Foreskin keratinocyte (primary cell): ENCODE measurements at places on chromosomes 7 and 10. TPM values are rescaled to one million over a fixed set of nuclear protein-coding genes. Genes with fewer than 3 reads are reported as not detected.

DNA sequence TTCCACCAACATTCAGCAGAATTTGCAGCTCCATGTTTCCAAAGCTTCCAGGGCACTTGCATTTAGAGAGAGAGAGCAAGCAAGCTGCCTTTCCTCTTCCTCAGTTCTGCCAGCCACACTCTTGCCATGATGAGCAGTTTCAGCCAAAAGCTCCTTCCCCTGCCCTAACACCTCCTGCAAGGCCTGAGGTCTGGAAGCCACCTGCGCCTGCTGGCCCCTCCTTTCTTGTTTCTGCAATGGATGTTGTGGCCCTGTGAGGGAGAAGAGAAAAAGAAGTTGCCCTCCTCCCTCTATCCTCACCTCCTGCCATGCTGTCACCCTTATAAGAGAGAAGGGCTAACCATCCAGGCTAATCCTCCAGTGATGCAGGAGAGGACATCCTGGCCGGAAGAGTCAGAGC is 48.7 kb downstream of the IKZF1 start:
- DNase-seq: no peak

DNA sequence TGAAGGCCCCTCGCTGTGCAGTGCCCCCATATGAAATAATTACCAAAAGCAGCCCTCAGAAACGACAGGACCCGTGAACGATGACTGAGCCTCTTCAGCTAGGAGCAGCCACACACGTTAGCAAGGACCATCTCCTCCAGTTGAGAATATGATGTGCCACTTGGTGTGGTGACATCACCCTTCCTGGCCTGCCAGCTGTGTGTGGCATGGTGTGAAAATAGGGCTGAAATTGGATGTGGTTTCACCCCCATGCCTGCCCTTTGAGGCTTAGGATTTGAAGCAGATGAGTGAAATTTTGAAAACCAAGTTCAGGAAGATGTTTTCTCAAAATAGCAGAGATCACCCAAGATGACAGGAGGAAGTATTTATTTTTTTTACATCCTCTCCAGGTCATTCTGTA is 49.1 kb upstream of the BTBD16 start:
- no peak for DNase-seq

- DNase-seq: no peak
Measured at GRCh38 chr10:31120392-31120791, 88.7 kb upstream of the ZNF438 start.

DNA sequence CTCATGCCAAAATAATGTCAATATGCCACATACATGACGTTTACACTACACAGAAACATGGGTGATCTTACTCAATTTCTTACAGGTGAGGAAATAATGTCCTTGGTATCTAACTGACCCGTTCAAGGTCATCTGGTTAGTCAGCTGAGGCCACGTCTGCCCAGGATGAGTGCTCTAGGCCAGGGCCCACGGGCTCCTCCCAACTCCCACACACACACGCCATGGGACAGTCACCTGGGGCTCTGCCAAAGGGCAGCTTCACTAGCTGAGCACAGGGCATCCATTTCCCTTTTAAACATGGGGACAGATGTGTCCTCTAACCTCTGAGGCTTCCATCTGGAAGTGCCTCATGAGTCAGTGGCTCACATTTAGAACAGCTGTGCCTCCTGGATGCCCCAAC is 123.9 kb downstream of the TNS3 start:
- DNase-seq: no peak

- no peak for DNase-seq
Measured at GRCh38 chr7:156638443-156639077, 2.0 kb upstream of the RNF32 start.

- DNase-seq: peak; percentile 25
Measured at GRCh38 chr7:92460109-92460508, 12.8 kb downstream of the GATAD1 start.

DNA sequence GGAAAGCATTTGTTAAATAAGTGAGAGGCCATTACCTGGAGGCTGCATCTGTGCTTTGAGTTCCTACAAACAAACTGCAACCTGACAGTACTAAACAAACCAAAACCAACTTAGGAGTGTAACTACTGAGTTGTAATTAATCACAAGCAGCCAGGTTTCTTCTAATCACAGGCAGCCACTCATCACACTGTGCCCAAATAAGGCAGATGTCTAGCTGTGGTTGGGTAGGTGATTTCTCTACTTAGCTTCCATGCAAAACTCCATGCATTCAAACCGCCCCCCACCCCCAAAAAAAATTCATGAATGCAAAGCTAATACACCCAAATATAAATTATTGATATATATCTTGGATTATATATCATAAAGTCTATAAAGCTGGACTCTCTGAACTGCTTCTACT is 461.1 kb downstream of the ARL4A start:
- no peak for DNase-seq

DNA sequence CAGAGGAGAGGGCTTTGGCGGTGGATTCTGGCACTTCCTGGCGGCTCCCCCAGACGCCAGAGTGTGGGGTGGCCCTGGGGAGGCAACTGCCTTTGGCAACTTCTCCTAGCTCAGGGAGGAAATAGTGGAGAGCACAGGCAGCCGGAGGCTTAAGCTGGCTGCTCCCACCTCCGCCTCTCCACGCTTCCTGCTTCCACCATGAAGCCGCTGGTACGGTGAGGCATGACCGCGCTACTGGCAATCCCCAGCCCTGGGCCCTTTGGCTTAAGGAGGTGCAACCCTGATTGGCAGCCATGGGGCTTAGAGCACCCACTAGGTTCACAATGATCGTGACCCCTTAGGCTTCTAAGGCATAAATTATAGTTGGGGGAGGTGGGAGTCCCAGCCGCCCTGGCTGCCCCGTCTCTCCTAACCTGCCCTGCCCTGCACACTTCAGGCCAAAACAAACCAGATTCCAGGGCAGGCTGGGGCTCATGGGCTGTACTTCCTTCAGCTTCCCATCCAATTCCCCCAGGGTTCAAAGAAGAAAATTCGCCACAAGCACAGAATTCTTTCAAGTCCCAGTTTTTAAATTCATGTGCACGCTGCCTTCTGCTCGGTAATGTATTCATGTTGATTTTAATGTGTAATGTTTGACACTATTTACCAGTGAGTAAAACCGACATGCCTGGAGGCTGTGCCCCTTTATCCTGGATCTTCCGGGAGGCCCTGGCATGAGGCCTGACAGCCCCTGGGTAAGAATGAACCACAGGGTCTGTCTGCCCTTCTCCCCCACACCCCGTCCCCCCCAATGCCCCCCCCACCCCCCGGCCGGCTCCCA is 90.7 kb upstream of the LRRC4 start:
- no peak for DNase-seq

DNA sequence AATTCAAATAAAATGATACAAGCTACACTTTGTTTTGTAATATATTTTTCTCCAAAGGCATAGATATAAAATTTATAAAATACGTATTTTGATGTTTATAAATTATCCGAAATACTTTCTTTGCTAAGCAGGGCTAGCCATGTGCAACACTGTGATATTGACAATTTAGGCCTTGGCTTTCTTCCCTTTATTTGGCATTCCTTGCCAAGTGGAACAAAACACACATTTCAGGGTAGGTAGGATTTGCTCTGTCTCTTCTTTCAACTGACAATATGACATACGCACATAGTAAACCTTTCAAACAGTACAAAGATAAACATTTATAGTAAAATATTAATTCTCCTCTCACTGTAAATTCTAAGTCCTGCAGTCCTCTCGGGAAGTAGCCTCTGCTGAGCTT is 103.3 kb upstream of the POT1 start:
- DNase-seq: no peak

GRCh38 chr10:74133923-74134820 is 16.5 kb downstream of the AP3M1 start:
- no peak for DNase-seq

GRCh38 chr10:113965077-113965476 is 78.6 kb upstream of the ADRB1 start:
- no peak for DNase-seq

DNA sequence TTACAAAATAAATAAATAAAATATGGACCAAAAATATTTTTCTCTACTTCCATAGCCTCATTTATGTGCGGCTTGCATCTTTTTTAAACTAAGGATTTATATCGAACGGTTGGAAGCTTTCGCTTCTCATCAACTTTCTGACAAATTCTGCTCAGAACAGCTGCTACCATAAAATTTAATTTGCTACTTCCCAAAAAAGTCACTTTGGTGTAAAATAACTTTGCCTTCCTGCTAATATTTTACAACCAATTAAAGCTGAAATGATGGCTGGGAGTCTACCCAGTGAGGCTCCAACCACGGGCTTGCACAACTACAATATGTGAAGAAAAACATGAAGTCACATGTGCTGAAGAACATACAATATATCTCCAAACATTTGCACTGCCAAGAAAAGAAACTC is 253.1 kb upstream of the NEBL start:
- DNase-seq: no peak

GRCh38 chr7:36227223-36227622 is 74.2 kb downstream of the EEPD1 start:
- no peak for DNase-seq

DNA sequence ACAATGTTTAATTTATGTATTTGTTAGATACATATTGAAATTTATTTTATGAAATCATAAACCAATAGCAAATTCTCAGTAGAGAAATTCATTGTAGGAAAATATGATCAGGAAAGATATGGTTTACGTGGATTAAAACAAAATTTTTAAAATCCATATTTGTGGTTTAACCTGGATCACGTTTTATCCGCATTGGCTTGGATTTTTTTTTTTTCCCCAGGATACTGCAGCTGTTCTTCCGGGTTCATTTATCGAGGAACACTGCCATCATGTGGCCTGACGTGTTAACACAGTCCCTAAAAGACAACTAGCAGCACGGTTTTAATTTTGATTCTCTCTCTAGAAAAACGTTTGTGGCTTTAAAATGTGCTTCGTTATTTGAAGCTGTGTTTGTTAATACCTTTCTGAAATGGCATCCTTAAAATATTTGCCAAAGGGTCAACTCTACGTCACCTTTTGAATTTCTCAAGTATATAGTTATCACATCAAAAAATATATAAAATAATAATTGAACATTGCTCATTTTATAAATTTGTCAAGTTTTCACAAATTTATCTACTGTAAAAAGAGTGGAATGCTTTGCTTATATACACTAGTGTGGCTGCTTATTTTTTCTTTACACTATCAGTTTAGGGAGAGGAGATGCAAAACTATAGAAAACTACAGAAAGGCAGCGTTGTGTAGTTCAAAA is 8.7 kb upstream of the ASB4 start:
- DNase-seq: no peak

DNA sequence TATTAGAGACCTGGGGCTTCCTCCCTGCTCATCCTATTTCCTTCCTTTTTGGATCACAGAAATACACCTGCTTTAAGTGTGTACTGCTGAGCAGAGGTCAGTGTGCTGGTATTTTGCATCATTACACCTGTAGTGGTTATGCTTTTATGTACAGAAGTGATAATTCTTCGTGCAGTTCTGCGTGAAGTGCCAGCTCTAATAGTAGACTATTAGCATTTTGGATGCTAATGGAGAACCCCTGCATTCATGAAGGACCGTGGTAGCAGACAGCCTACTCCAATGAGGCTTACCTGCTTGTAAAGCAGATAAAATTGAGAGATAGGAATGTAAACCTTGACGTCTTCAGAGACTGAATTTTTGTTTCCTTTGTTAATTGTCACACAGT is 114.3 kb downstream of the CDK14 start:
- no peak for DNase-seq

GRCh38 chr7:123367484-123368122 is 166.8 kb downstream of the IQUB start:
- DNase-seq: no peak

The ZNF277 gene
- 17.9 and 18.6 TPM in 2 replicates for total RNA-seq

The CYP26C1 gene
- total RNA-seq: not detected in 2 replicates

The ABCC2 gene
- total RNA-seq: 0.82 and 0.92 TPM in 2 replicates

The ARL3 gene
- 9.3 and 10.0 TPM in 2 replicates for total RNA-seq

The DOCK4 gene
- 37.2 and 43.1 TPM in 2 replicates for total RNA-seq

The FZD1 gene
- total RNA-seq: 3.7 and 4.1 TPM in 2 replicates

The CHRM2 gene
- not detected in 2 replicates for total RNA-seq

The EBLN1 gene
- total RNA-seq: not detected in 2 replicates

The CASD1 gene
- total RNA-seq: 6.0 and 6.2 TPM in 2 replicates

The NRBF2 gene
- 24.8 and 30.3 TPM in 2 replicates for total RNA-seq

The CRCP gene
- total RNA-seq: 24.1 and 25.3 TPM in 2 replicates

The PPP1R17 gene
- not detected in 2 replicates for total RNA-seq

The SEMA3E gene
- total RNA-seq: 0.42 and 0.44 TPM in 2 replicates

The HYAL4 gene
- 0.17 TPM in 1 of 2 replicates, not detected in the other for total RNA-seq
